ENCODE measurements at places on chromosomes 13 and 19.

DNA sequence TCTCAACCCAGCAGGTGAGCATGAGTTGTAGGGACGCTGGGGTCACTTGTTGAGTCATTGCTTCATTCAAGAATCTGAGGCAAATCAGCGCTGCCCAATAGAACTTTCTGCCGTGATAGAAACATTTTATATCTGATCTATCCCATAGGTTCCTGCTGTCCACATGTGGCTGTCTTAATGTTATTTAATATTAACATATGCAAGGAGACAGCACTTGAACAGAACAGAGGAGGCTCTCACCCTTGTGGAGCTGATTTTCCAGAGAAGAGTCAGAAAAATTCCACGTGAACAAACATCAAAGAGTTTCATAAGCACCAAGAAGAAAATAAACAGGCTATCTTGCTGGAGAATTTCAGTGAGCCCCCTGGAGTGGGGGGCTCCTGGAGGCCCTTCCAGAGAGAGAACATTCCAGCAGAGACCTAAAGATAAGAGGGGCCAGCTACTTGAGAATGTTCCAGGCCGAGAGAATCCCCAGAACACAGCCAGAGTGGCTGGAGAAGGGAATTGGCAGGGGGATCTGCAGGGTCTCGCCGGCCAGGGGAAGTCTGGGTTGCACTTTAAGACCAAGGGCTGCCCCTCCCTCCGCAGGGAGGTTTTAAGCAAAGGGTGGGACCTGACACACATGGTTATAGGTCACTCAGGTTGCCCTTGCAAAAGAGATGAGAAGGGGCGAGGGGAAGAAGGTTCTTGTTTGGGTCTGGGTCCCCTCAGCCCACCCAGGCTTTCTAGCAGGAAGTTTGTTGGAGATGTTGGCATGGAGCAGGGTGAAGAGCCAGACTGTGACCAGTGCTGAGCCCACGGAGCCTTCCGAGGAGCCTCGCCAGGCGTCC, 135.7 kb downstream of the CRYL1 start:
- no peak for DNase-seq

GRCh38 chr19:30908262-30908771, 440.9 kb downstream of the TSHZ3 start:
- DNase-seq, result no peak

GRCh38 chr13:78409172-78409571, 194.2 kb downstream of the POU4F1 start:
- DNase-seq, result no peak

GRCh38 chr13:21235174-21235573, 58.7 kb downstream of the MRPL57 start:
- DNase-seq, result no peak

DNA sequence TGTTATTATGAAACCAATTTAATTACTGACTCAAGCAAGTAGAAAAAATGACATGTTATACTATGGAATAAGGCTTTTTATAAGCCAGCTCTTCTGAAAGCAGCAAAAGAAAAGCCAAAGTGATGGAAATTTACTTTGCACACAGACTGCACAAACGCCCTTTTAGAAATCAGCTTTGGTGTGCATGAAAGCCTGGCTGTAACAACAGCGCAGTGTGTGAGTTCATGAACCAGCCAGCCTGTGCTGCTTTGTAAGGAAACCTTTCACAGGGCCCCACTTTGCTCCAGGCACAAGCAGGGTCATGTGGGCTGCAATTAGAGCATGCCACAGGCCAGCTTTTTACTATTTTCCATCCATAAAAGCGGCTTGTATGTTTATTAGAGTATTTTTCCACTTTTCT, 13.6 kb upstream of the IFT88 start:
- DNase-seq, result no peak

DNA sequence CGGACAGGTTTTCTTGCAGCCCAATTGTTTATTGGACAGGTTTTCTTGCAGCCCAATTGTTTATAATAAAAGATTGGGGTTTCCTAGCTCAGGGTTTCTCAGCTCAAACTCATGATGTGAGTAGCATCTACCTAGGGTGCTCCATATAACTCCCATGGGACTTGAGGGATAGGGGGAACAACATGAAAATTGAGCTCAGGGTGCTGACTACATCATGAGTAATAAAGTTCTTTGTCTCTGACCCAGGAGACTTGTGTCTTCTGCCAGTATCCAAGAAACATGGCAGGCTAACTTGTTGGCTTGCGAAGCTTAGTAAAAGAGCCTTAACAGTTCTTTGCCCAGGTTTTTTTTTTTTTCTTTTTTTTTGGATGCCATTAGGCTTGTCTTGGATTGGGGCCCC, 59.2 kb upstream of the MYCBP2 start:
- DNase-seq, result no peak

Data from WTC11 (cell line).